ENCODE measurements at places on chromosomes 5 and 9. TPM values are rescaled to one million over a fixed set of nuclear protein-coding genes. Genes with fewer than 3 reads are reported as not detected.

OLFML2A gene
- total RNA-seq: 34.4 TPM

SLC4A9 gene
- not detected for total RNA-seq

PCDHA1 gene
- total RNA-seq: 0.08 TPM

PRRX2 gene
- total RNA-seq: 5.6 TPM

TNPO1 gene
- 125 TPM for total RNA-seq

TJP2 gene
- total RNA-seq: 4.0 TPM

LRRC70 gene
- 0.15 TPM for total RNA-seq

PLAC8L1 gene
- total RNA-seq: 0.38 TPM

LCN10 gene
- total RNA-seq: not detected

SHISAL2B gene
- total RNA-seq: not detected

DNAI1 gene
- 0.38 TPM for total RNA-seq

STOML2 gene
- 236 TPM for total RNA-seq

CDHR2 gene
- total RNA-seq: 0.05 TPM

ACTBL2 gene
- 0.05 TPM for total RNA-seq

POLE3 gene
- 99.3 TPM for total RNA-seq

PDE8B gene
- total RNA-seq: 2.0 TPM

MLLT3 gene
- 19.4 TPM for total RNA-seq

EPB41L4B gene
- total RNA-seq: 33.9 TPM

HTR4 gene
- not detected for total RNA-seq

BNC2 gene
- 8.1 TPM for total RNA-seq

PRRT1B gene
- not detected for total RNA-seq

CER1 gene
- not detected for total RNA-seq

ANKRD18B gene
- total RNA-seq: 4.0 TPM

PCDHB4 gene
- 0.02 TPM for total RNA-seq

SLC6A3 gene
- 1.5 TPM for total RNA-seq

SPATA31D1 gene
- not detected for total RNA-seq

SMC2 gene
- 27.3 TPM for total RNA-seq

SOX30 gene
- total RNA-seq: not detected

SH3GL2 gene
- 0.05 TPM for total RNA-seq

DMGDH gene
- total RNA-seq: not detected

C9orf78 gene
- total RNA-seq: 55.6 TPM

NRARP gene
- 3.0 TPM for total RNA-seq

SIGMAR1 gene
- 158 TPM for total RNA-seq

TAF11L10 gene
- not detected for total RNA-seq

LCP2 gene
- not detected for total RNA-seq

PCDHGA12 gene
- not detected for total RNA-seq

COL23A1 gene
- total RNA-seq: not detected

ENTREP1 gene
- total RNA-seq: 0.86 TPM

IFNA13 gene
- total RNA-seq: not detected

GABRA6 gene
- not detected for total RNA-seq

FOXD4L6 gene
- total RNA-seq: not detected

PCDHGA5 gene
- total RNA-seq: 0.16 TPM

TNFSF8 gene
- total RNA-seq: not detected

PCDHB16 gene
- total RNA-seq: 0.05 TPM

IFNA6 gene
- total RNA-seq: not detected

RORB gene
- not detected for total RNA-seq

KIF2A gene
- 40.6 TPM for total RNA-seq

TMEM252 gene
- total RNA-seq: not detected

Data from A549 treated with dexamethasone at 1 μM for 4 hours (cell line).